Left hindlimb (tissue), 1 donor: ENCODE measurements at places on chromosomes 11 and 22.
A peak's percentile ranks its signal among the peaks of the same experiment; 100 is the strongest.

- DNase-seq: no peak
These were observed 244.2 kb downstream of the ETS1 start for GRCh38 chr11:128343135-128343514.

- no peak for DNase-seq
These were observed 825 bp downstream of the ARHGAP20 start for GRCh38 chr11:110711448-110711775.

- DNase-seq: peak; percentile 52
These were observed 92.8 kb upstream of the APOA1 start for GRCh38 chr11:116930177-116930576.

- DNase-seq: no peak
These were observed 727.4 kb downstream of the DLG2 start for GRCh38 chr11:84899740-84900139.

- DNase-seq: peak; percentile 47
These were observed 109.7 kb upstream of the MTMR2 start for GRCh38 chr11:96033599-96033998.

DNA sequence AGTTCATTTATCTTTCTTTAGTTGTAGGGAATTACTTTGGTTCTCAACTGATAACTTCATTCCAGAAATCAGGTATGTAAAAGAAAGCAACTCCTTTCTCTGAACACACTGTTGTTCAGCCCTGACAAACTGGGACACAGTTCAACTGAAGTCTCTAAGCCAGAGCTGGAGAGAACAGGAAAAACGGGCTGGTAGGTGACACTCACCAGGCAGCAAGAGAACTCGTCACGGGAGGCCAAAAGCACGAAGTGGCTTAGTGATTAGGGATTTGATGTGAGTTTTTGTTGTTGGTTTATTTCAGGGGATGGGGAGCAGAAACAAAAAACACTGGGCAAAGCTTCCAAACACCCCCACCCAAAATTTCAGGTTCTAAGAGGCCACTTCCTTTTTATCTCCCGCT is 54.1 kb downstream of the MYH9 start:
- no peak for DNase-seq

DNA sequence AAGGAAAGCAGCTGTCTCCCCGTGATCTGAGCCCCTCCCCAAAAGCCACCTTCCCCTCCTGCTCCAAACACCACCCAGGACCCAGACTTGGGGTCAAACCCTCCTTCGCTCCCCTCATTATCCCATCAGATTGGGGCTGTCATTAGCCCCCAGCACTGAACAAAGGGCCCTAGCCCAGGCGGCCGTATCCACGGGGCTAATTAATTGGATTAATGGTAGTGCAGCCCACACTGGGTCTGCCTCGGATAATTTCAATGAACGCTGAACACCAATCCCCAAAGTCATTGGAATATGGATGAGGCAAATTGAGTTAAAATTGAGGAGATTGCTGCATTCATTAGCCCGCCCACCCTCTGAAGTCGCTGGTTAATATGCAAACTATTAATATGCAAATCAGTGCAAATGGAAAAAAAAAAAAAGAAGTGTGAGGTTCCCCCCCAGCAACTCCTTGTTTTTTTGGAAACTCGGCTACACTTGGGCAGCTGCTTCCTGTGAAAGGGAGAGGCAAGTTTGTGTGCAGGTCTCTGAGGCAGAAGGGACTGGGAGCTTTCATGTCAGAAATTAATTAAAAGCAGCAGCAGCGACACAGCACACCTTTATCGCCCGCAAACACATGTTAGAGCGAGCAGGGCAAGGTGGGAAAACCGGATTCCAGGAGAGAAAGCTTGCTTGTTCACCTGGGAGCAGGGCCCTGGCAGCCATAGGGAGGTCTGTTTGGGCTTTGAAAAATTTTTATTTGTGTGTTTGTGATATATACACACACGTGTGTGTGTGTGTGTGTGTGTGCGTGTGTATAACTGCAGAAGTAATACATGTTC is 517.8 kb downstream of the MIAT start:
- no peak for DNase-seq

DNA sequence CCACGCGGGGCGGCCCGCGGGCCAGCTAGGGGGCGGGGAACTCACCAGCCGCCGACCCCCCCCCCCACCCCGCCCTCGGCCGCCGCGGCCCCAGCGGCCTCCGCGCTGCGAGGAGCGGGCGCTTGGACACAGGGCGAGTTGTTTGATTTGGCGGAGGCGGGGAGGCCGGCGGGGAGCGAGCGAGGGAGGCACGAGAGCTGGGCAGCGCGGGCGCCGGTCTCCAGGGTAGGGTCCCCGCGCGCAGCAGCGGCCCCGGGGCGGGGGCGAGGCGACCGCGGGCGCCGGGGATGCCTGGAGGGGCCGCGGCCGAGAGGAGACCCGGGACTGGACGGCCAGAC is 64.4 kb downstream of the NAV2 start:
- DNase-seq: no peak

GRCh38 chr11:128901653-128902514 is 10.7 kb downstream of the KCNJ5 start:
- DNase-seq: no peak

DNA sequence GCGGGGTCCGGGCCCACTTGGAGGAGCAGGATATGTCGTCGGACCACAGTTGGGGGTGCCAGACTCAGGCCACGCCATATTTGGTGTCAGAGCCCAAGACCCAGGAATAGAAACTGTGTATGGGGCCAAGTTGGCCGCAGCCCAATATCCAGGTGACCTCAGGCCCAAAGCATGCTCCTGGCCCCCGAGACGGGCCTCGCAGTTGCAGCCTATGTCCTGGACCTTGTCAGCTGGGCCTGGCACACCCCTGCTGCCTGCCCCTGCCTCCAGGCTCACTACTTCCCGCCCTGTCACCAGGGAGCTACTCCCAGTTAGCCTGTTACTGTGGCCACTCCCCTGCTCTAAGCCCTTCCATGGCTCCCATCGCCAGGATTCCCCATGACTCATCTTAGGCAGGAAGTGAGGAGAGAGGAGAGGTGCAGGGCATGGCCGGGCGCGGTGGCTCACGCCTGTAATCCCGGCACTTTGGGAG is 23.1 kb downstream of the A4GALT start:
- peak; percentile 84 for DNase-seq

- peak; percentile 77 for DNase-seq
These were observed 464 bp upstream of the CECR2 start for GRCh38 chr22:17368554-17369438.

DNA sequence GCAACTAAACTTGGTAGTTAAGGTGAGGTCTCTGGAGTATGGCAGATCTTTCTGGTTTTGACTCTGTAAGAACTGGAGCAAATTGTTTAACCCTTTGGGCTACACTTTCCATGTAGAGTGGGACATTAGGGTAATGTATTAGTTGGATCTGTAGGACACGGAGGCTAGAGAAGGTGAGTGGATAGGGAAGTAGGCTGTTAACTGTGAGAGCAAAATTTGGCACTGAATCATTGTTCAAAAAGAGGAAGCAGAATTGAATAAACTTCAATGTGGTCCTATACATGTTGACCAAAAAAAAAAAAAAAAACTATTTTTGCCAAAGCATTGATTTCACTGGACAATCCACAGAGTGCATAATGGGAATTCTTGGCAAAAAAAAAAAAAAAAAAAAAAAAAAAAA is 370.2 kb upstream of the CHORDC1 start:
- no peak for DNase-seq

- peak; percentile 56 for DNase-seq
These were observed 24.4 kb downstream of the SREBF2 start for GRCh38 chr22:41857155-41857859.

DNA sequence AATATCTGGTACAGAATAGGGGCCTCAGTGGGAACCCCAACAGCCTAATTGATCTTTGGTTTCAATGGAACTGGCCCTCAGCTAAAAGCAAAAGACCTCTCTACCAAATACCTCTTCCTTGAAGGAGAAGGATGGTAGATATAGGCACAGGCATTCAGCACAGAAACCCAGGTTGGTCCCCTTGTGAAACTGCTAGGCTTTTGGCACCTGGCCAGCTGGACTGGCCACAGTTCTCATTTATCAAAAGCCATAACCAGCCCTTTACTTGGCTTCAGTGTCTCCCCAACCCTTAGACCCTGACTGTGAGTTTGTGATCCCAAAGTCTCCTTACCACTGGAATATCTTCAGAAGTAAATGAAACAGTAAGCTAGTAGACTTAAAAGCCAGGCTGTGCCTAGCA is 152.9 kb downstream of the TENM4 start:
- no peak for DNase-seq

- no peak for DNase-seq
These were observed 11.2 kb downstream of the LARGE1 start for GRCh38 chr22:33909075-33909458.

DNA sequence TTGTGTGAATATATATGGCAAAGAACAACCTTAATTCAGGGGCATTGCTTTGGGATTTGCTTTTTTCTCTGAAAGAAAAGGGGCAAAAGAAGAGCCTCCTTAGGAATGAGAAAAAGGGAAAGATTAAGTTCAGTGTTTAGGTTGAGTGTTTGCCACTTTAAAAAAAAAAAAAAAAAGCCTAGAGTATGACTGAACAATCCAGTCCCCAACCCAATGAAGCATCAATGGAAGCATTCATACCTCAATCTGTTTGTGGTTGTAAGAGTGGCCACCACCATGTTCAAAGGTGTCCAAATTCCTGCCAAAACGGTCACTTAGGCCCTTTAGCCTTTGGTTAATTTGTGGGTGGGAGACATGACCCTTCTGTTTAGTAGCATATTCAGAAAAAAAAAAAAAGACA is 260.6 kb downstream of the SOX6 start:
- no peak for DNase-seq

DNA sequence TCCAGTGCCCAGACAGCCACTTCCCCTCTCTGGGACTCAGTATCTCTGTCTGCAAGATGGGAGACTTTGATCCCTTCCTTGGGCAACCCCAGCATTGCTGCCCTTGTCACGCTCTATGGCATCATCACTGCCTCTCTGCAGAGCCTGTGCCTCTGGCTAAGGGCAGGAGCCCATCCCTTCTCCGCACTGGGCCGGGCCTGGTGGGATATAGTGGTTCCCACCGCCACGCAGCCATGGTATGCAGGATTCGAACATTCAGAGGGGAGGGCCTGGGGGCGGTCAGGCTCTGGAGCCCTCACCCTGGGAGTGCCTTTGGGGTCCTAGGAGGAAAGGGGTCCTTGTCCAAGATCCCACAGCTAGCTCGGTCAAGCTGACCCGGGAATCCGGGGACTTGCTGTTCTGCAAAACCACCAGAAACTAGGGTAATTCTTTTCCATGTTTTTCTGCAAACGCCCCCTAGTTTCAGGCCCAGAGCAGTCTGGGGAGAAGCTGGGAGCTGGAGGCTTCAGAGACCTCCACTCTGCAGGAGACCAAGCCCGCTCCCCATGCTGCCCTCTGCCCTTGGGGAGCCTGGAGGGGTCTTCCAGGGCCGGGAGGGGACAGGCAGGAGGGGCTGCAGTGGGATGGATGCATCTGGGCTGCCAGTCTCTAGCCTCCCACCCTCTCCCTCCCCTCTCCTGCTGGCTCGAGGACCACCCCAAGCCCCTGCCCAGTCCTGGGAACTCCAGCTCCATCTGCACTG is 24.4 kb upstream of the CBX7 start:
- DNase-seq: no peak

DNA sequence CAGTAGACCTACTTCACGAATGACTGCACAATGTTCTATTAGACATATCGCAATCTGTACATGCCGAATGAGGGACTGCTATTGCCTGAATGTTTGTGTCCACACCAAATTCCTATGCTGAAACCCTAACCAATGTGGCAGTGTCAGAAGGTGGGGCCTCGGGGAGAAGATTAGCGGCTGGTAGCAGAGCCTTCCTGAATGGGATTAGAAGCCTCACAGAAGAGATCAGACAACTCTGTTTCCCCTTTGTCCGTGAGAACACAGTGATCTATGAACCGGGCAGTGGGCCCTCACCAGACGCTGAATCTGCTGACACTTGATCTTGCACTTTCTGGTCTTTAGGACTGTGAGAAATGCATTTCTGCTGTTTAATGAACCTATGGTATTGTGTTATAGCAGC is 33.1 kb downstream of the LRFN4 start:
- DNase-seq: peak; percentile 17

GRCh38 chr11:107898270-107898669 is 30.0 kb upstream of the RAB39A start:
- DNase-seq: no peak

DNA sequence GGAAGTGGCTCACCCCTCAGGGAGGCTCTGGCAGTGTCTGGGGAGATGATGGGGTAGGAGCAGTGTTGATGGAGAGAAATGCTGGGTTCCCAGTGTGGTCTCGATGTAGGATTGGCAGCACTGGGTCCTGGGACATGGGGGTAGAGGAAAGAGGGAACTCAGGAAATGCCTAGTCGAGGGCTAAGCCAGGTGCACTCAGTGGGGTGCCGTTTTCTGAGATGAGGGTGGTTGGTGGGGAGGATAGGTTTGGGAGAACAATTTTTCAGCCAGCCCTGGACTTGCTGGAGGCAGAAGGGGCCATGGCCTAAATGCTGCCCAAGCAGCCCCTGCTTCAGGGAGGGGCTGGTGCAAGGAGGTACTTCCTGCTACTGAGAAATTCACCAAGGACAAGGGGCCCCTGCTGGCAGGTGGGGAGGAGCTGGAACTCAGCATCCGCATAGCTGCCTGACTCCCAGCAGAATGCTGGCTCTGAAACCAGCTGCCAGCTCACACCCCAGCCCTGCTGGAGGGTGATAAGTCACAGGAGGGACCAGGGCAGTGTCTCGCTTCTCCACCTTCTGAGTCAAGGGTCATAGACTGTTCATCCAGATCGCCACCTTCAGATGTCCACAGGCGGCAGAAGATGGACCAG is 6.0 kb downstream of the CCDC157 start:
- DNase-seq: no peak

DNA sequence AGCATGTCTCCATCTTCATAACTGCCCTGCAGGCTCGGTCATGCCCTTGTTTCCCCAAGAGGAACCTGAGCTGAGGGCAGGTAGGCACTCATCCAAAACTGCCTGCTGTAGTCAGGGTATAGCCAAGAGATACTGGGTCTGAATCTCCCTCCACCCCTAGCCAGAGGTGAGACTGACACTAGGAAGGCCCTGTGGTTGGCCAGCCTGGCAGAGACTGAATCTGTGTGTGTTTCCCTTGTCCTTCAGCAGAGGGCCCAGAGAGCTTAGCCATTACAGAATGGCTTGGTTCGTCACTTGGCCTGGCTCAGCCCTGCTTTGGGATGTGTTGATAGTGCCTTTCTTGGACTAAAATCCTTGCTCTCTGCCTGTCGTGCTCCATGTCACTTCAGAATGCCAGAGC is 79.3 kb upstream of the SUSD2 start:
- DNase-seq: no peak

DNA sequence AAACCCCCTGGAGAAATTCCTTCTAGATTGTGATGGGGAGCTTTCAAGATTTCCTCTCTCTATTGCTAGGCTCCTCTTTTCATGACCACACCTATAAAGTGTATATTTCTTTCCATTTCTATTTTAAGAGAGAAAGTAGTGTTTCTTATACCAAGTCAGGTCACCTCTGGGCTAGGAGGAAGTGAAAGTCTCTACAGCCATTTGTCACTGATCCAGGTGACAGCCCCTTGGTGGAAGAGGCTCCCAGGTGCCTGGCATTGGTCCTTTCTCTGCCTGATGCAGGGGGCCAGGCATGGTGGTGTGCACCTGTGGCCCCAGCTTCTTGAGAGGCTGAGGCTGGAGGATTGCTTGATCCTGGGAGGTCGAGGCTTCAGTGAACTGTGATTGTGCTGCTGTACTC is 64.7 kb downstream of the DHCR7 start:
- no peak for DNase-seq

- no peak for DNase-seq
These were observed 2.9 kb upstream of the FOSL1 start for GRCh38 chr11:65903068-65903481.
